Activated CD4-positive, alpha-beta T cell treated with anti-CD3 and anti-CD28 coated beads, Interleukin-2, amount 50 U/mL, for 24 hours (primary cell): ENCODE measurements at places on chromosomes 13 and 19.
A peak's percentile ranks its signal among the peaks of the same experiment; 100 is the strongest.

DNA sequence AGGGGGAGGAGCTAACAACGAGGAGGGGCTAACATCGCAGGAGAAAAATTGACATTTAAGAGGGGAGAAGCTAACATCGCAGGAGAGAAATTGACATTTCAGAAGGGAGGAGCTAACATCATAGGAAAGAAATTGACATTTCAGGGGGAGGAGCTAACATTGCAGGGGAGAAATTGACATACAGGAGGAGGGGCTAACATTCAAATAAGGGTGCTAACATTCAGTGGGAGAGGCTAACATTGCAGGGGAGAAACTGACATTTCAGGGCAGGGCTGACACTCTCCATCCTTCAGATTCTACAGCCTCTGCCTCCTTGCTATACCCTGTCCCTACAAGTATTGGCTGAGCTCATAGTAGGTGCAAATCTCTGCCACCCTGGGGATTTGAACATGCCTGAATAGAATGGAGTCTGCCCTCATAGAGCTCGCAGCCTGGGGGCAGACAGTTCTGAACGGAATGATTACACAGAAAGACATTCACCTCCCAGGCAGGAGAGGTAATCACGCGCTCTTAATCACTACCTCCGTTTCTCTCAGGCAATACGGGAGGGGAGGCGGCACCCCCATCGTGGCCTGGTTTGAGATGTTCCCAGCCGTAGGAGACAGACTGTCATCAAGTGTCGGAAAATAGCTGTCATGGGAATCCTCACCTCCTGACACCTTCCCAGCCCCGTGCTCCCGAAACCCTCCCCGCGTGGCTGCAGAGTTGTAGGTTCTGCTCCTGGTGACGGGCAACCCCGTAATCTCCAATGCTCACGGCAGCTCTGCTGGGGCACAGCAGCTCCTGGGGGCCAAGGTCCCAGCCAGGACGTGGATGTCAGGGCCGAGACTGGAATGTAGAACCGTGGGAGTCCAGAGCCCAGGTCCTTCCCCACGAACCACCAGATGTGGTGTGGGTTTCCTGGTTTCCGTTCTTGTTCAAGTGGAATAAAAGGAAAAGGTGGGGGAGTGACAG, 9.5 kb downstream of the GPR32 start:
- no peak for DNase-seq

GRCh38 chr19:11456659-11457058, 21.2 kb downstream of the PRKCSH start:
- DNase-seq = no peak

DNA sequence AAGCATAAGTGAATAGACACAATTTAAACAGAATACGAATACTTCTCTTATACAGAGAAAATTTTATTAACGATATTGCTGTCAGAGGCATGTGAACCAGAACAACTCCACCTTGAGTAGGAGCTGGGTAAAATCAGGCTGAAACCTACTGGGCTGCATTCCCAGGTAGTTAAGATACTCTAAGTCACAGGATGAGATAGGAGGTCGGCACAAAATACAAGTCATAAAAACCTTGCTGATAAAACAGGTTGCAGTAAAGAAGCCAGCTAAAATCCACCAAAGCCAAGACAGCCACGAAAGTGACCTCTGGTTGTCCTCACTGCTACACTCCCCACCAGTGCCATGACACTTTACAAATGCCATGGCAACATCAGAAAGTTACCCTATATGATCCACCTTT, 49.2 kb upstream of the TRPC4 start:
- DNase-seq = no peak

- DNase-seq = no peak
Observed at GRCh38 chr13:21095311-21095710, 33.9 kb upstream of the LATS2 start.

DNA sequence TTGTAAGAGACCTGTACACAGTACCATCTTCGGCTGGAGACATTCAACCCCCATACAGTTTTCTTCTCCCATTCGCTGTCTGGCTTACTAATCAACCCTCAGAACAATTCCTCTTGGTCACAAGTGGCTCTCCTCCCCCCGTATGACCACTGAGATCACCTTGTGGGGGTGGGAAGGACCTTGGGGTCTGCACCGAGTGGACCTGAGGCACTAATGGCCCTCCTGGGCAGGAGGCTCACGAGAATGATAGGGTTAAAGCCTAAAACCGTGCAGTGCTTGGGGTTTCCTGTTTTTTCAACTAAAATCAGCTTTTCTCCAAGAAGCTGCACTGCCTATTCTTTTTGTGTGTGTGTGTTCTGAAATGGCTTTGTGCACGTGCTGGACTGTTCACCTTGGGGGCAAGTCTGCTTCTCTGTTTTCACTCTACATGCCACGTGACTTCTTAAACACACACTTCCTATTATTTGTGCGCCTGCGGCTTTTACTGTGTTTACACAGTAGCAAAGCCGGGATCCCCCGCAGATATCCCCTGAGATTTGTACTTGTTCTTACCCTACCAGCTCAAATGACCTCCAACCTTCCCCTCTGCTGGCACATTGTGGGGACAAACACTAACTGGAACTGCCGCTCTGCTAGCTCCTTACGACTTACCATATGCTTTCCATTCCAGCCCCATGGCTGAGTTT, 12.3 kb downstream of the RBM26 start:
- no peak for DNase-seq

DNA sequence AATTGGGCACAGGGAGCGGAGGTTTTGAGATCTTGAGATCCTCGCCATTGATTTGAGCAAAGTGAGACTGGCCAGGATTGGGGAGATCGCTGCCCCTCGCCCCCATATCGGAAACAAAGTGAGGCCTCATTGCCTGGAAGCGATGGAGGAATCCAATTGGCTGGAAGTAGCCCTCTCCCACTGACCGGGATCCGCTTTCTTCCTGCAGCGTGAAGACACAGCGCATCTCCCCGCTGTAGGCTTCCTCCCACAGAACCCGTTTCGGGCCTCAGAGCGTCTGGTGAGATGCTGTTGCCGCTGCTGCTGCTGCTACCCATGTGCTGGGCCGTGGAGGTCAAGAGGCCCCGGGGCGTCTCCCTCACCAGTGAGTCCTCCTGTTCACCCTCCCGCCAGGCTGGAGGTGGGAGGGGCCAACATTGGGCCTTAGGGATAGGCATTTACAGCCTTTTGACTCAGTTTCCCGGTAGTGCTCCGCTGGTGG, 438 bp downstream of the PRKCSH start:
- DNase-seq = peak; percentile 12
